ENCODE measurements at places on chromosomes 3 and 15.

DNA sequence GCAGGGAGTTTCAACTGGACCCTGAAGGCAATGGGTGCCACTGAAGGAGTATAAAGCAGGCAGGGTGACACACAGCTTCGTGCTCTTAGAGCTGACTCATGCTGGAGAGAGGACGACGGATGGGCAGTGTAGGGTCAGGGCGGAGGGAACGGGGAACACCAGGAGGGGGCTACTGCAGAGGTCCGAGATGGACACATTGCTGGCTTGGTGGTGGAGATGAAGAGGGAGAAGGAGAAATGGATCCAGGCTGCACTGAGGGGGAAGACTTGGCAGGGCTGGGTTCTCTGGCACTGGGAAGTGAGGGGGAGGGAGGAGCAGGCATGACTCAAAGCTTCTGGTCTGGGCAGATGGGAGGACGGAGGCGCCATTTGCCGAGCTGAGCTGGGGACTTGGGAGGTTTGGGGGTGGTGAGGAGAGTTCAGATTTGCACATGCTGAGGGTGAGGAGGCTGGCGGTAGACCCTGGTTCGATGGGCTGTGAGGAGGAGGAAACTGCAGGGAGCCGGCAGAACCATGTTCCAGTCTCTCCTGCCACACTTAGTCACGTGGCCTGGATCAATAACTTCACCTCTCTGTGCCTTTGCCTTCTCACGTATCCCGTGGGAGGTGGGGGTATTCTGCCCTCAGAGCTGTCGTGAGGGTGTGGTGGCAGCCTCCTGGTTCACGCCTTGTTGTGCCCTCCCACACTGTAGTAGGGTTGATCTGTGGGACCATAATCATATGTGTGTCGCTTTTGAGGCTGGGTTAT lies 4.6 kb upstream of the KCTD6 start:
- no peak for DNase-seq

GRCh38 chr3:49461443-49462171 lies 8.5 kb upstream of the DAG1 start:
- DNase-seq = no peak

GRCh38 chr3:78872195-78872594 lies 895.6 kb downstream of the ROBO1 start:
- DNase-seq = no peak

- no peak for DNase-seq
Measured at GRCh38 chr3:138899351-138899991, 47.5 kb downstream of the FOXL2 start.

DNA sequence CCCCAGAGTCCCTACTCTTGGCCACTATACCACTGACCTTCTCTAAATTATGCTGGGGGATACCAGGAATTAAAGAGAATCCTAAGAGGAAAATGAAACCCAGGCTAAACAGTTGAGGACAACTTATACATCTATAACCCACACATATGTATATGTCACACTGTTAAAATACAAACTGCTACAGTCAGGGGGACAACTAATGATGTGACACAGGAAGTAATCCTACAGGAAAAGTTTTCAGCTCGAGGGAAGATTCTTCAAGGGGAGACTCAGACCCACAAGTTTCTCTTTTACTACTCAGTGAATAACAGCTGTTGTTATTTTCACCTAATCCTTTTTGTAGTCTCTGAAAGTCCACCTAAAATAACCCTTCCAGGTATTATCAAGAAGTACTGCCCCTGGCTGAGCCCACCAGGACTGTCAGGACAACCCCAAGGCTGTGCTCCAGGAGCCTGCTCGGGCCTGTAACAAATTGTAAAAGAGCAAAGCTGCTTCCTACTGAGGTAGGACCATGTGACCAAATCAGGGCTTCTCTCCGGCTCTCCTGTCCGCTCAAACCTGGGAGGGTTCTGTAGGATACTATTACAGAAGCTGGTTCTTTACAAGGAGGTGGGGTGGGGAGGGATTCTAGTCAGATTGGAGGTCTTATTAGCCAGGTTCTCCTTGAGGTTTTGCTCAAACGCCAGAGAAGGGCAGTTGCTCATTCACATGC lies 91.6 kb downstream of the SRGAP3 start:
- no peak for DNase-seq

DNA sequence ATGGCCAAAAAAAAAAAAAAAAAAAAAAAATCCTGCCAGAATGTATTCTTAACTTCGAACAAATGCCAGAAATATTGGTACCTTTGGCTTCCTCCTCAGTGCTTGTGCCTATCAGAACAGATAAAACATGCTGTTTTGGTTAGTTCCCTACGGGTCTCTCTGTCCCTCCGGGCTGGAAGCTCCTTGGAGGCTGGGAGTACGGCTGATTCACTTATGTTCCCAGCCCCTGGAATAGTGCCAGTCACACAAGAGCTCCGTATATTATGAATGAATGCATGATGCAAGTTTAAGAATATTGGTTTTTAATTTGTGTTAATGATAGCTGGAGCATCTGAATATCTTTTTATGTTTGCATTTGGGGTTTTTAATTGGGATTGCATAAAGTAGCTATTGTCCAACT lies 44.0 kb downstream of the NR2F2 start:
- DNase-seq = no peak

GRCh38 chr3:38587548-38588131 lies 61.8 kb downstream of the SCN5A start:
- peak; percentile 42 for DNase-seq

GRCh38 chr3:79461129-79461792 lies 306.5 kb downstream of the ROBO1 start:
- DNase-seq = no peak

DNA sequence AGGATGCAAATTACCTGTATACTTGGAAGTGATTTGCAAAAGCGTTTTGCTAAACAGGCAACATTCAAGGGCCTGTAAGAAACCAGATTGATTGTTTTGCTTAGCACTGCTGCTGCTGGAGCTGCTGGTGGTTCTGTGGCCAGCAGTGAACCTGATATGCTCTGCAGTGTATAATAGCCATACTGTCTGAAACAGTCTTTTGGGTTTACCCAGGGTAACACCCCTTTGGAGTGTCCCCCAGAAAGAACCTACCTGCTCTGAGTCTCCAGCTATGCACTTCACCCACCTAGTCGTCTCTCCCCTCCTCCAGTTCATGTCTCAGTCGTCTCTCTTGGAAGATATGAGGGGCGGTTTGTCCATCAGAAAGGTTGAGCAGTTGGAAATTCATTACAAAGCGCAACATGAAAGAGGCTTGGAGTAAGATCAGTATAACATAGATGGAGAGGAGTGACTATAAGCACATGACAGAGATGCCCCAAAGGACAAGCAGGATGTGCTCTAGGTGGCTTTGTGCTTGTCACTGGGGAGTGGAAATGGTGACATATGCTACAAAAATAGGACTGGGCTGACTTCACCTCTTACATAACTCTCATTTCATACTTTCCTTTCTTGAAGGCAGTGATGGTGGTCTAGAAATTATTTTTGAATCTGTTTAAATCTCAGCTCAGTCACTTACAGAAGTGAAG lies 3.8 kb downstream of the MKRN2 start:
- DNase-seq = no peak

DNA sequence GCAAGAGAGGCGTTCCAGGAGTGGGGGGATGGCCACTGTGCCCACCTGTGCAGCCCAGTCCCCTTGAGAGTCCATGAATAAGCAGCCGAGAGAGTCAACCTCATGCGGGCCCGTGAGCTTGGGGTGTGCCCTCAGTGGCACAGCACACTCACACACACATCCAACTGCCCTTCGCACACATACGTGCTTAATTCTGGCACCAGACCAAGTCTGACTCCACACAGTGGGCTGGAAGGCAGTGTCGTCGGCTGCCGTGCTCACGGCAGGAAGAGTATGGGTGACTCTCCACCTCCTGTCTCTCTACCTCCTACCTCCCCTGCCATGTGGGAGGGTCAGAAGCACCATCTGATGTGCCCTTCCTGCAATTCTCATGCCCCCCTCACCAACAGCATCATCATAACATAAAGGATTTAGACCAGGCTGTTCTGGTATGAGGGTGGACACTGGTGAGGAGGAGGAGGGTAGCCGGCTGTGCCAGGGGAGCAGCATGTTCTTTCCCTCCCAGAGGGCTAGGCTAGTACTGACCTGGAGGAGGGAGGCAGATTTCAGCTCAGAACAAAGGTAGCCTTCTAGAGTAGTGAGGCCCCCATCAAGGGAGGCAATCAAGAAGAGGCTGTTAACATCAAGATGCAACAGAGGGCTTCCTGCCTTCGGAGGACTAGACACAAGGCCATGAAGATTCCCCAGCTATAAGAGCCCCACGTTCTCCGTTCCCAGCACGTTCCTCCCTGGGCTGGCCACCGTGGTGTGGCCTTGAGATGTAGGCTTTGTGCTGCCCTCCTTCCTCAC lies 5.3 kb upstream of the STRA6 start:
- DNase-seq = no peak

DNA sequence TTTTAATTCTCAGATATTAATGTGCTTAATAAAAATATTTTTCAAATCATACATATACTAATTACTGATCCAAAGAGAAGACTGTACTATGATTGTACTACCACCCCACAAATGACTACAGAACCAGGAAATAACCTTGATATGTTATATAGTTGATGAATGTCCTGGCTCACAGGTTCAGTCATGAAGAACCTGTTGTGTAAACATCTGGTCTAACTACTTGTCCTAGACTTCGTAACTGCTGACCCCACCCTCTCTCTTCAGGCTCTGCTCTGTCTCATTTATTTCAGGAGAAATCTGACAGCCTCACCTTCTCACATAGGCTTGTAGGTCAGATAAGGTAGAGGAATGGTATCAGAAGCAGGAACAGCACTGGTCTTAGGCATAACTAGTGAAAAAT lies 14.7 kb upstream of the CSTA start:
- DNase-seq = no peak

DNA sequence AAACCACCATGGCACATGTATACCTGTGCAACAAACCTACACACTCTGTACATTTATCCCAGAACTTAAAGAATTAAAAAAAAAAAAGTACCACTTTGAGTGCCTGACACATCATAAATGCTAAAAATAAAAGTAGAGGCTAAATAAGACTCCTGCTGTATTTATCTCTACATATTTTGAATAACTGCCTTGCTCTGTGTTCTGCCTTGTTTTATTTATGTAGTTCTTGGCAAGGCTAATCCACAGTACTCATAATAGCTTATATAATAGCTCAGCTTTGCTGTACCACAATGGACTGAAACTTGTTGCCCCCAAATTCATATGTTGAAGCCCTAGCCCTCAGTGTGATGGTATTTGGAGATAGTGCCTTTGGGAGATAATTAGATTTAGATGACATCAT lies 95.4 kb upstream of the ADAMTS9 start:
- DNase-seq = no peak

DNA sequence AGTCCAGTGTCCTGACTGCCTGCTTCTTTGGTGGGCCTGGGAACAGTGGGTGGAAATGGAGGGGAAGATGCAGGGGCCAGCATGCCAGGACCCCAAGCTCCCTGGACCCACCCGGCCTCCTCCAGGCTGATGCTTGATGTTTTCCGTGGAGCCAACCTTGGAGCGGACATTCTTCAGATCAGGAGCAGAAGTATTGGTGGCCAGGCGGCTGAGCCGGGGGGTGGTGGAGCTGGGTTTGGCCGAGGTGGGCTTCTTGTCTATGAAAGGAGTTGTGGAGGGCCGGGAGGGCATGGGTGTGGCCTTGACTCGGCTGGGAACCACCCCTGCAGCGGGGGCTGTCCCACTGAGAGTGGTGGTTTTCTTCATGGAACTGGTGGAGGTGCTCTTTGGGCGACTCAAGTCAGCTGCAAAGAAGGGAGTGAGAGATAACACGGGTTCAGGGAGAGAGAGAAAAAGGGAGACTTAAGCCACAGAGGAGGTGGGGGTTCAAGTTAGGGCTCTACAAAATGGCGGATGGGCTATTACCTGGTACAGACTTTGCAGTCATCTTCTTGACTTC lies 67.8 kb downstream of the DHX30 start:
- no peak for DNase-seq

DNA sequence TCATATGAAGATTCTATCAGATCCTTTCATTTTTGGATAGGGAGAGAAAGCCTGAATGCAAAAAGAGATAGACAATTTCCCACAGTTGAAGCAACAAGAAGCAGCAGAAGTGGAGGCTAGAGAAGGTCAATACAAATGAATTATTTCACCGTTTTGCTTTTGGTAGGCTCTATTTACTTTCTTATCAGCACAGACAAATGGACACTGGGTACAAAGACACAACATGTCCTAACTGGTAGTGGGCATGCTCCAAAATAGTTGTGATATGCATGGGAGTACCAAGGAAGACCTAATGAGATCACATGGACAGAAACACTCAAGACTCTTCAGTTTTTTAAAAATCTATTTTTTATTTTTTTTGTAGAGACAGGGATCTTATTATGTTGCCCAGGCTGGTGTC lies 99.4 kb downstream of the XRN1 start:
- DNase-seq = no peak

DNA sequence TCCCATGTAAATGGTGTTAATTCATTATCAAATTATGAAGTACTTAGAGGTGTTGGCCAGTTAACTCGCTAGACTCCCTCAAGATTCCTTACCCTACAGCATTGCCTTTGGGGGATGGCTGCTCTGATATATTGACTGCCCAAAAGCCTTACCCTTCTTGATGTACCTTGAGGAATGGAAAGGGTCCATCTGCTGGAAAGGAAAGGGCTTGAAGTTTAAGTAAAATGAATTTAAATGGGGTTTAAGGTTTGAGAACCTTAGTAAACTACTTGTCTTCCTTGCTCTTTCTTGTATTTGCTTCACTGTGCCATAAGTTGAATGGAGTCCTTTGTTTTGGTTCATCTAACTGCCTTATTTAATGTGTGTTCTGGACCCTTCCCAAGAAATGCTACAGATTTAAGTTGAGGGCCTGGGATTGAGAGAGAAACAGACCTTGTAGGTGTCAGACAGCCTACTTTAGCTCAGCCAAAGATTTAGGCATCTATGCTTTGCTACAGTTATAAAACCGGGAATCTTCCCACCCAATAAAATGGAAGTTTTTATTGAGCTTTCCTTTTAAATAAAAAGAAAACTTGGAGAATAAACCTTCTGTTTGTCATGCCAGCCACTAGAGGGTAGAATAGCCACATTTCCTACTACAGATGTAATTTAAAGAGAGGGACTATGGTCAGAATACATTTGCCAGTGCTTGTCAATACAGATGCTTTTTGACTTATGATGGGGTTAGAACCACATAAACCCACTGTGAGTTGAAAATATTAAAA lies 25.3 kb downstream of the CMSS1 start:
- DNase-seq = no peak
